ENCODE measurements at places on chromosomes 4 and X. TPM values are rescaled to one million over a fixed set of nuclear protein-coding genes. Genes with fewer than 3 reads are reported as not detected.

CCDC110 gene
- not detected for total RNA-seq

SPACA5B gene
- total RNA-seq: not detected

ZC4H2 gene
- total RNA-seq: 18.7 TPM

TEX11 gene
- not detected for total RNA-seq

TLR1 gene
- 9.6 TPM for total RNA-seq

PTPN13 gene
- total RNA-seq: 0.16 TPM

WWC2 gene
- total RNA-seq: 0.21 TPM

NEIL3 gene
- total RNA-seq: 33.7 TPM

RASGEF1B gene
- 2.4 TPM for total RNA-seq
